ENCODE measurements at places on chromosomes 4 and X.

- DNase-seq, result peak; percentile 73
Observed at GRCh38 chrX:103254921-103255493, at the start of gene TCEAL8. TSS of gene TCEAL8 (minus strand) at chrX:103255155. CDS start at chrX:103253979, 1,176 bp downstream.

GRCh38 chrX:136210243-136210642 lies 41.0 kb downstream of the MAP7D3 start:
- no peak for DNase-seq

GRCh38 chrX:80511969-80512760 lies 91.9 kb downstream of the TENT5D start:
- no peak for DNase-seq

- DNase-seq, result no peak
Observed at GRCh38 chrX:109922190-109922589, 80.7 kb upstream of the TMEM164 start.

DNA sequence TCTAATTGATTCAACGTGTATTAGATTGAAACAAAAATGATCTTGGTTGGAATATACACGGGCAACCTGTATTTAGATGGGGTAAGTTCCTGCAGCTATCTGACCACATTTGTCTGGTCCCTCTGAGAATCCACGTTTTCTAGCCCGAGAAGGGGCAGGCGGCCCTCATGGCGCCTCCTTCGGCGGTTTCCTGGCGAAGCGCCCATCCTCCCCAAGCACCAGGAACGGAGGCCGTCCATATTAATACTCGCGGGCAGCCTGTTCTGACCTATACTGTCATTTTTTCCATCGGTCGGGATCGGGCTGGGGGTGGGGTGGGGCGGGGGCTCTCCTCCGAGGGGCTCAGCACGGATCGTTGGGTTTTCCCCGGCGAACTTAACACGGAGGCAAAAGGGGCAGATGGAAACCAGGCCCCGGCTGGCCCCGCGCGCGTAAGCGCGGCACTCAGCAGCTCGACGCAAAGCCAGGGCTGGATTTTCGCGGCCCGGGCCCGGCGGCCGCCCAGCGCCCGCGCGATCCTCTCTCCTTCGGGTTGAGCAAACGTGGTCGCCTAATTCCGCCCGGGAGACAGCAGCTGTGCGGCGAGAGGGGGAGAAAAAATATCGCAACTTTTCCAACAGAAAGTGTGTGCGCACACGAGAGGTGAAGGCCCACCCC lies 77.2 kb upstream of the BCOR start:
- peak; percentile 83 for DNase-seq

DNA sequence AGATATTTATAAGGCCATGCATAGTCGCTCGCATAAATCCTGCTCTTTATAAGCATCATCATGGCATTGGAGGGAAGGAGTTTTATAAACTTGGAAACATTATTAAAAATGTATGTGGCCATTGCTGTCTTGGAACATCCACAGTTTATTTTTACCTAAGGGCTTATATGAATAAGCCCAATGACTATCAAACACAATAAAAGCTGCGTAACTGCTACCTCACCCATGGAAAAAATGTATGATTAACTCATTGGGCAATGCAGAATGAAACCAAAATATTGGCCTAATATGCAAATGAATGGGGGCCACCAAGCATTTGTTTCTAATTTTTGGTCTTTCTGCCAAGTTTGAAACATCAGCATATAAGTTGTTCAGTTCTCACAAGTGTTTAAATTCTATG lies 19.1 kb downstream of the GEMIN8 start:
- no peak for DNase-seq

DNA sequence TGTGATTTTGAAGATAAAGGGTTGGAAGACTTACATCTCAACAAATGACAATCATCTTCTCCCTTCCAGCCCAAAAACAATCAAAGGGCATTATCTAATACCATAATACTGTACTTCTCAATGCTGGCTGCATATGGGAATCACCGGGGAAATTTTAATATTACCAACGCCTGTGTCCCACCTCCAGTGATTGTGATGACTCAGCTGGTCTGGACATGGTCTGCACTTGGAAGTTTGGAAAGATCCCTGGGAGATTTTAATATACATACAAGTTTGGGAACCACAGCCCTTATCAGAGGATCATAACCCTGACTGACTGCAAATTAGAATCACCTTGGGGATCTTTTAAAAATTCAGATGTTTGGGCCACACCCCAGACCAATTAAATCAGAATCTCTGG lies 29.9 kb downstream of the ARL13A start:
- DNase-seq, result no peak

GRCh38 chr4:55386073-55386472 lies 9.7 kb upstream of the TMEM165 start:
- DNase-seq, result no peak

DNA sequence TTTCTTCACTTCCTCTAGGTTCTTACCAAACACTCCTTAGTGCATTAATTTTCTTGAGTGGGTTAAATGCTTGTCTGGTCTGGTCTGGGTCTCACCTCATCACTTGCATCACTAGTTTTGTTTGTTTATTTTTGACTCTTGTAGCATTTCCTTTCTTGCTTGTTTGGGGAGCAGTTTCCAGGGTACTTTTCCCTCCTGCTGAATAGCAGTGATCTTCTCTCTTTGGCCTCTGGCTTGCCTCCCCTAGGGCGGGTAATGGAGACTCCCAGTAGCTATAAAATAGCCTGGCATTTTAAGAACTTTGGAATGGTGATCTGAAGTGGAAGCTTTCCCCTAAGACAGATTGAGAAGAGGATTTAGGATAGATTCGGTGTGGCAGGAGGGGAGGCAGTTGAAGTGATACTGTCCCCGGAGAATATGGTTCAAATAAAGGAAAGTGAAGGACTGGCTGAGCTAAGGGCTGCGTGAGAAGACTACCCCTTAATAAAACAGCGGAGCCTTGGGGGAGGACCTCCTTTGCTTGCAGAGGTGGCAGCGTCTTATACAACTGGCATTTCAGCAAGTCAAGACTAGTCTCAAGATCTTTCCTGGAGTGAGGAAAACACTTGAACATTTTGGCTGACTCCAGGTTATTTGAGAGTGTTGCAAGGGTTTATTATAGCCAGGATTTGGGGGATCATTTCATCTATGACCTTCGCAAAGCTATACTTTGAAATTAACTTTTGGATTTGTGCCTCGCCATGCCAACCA lies 190.6 kb downstream of the FRAS1 start:
- DNase-seq, result no peak

DNA sequence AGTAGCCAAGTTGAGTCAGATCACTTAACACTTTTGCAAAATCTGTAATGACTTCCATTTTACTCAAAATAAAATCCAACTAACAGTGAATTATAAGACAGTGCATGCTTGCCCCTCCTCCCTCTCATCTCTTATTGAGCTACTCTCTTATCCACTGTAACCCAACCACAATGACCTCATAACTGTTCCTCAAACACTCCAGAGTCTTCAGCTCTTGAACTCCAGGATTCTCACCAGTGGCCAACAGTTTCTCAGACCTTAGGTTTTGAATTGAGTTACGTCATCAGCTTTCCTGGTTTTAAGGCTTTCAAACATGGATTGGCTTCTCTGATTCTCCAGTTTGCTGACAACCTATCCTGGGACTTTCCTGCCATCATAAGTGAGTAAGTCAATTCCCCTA lies 938.3 kb downstream of the RAB28 start:
- no peak for DNase-seq

DNA sequence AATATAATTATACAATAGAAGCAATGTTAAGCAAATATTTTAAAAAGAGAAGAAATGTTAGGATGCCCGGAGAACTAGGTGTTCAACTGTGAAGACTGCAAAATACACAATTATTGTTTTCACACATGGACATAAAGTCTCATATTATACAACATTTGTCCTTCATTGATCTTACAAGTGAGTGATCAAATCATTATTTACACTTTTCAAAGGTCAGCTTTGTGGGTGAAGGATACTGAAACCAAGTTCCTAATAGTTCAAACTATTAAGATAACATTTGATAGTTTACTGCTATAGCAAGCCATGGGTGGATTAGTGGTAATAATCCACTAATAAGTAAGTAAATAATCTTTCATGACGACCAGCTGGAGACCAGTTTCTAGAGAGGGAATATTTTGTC lies 23.3 kb downstream of the CTSO start:
- DNase-seq, result no peak

GRCh38 chr4:170804930-170805329 lies 715.2 kb upstream of the AADAT start:
- no peak for DNase-seq

DNA sequence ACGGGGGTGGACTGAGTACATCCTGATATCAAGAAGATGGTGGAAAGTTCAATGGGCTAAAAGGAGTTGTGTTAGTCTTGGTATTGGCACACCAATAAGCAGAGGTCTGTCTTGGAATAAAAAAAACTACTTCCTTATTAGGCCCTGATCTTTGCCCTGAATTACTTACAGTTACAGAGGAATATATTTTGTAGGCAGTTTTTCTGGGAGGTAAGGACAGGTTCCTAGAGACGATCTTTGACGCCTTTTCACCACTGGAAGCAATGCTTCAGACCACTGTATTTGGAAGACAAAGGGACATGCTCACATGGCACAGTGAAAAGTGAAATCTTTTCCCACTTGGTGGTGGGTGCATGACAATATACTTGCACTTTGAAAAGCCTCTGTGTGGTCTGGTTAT lies 618 bp upstream of the XK start:
- no peak for DNase-seq

GRCh38 chr4:118904418-118904817 lies 15.8 kb downstream of the SYNPO2 start:
- DNase-seq, result no peak

DNA sequence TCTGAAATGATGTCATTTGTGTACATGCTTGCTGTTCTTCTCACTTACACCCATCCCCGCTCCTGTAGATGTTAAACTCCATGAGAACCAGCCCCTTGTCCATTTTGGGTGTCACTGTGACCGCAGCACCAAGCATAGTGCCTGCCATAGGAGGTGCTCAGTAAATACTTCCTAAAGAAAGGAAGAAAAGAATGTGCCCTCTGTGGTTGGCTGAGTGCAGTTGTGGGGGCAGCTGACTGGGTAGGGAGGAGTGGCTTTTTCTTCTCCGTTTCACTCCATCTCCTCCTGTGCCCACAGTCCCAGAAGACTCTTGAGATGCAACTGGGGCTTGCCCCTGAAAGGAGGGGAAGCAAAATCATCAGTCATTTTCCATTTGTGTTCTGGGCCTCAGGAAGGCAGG lies 25.5 kb downstream of the PHEX start:
- DNase-seq, result no peak

GRCh38 chr4:74932832-74933561 lies at the start of gene PARM1:
TSS of gene PARM1 (plus strand) at chr4:74933116. CDS start at chr4:74933328, 212 bp downstream.
- peak; percentile 61 for DNase-seq

GRCh38 chrX:24982306-24982965 lies 33.3 kb downstream of the ARX start:
- DNase-seq, result no peak

- no peak for DNase-seq
Observed at GRCh38 chr4:89765966-89766365, 71.0 kb downstream of the SNCA start.

DNA sequence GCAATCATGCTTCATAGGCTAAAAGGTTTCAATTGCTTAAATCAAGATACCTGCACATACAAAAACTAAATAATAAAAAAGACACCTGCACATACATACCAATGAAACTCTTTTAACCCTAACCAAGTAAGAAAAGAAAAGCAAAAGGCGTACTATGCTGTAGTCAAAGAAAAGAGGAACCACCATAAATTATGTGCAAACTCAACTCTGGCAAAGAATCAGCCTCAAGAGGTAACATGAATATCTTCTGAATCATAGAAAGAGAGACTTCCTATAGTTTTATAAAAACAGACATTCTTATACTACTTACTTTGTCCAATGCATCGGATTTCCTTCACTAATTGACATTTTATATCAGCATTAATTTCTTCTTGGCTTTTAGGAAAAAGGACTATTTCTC lies 29.3 kb downstream of the MMGT1 start:
- no peak for DNase-seq

DNA sequence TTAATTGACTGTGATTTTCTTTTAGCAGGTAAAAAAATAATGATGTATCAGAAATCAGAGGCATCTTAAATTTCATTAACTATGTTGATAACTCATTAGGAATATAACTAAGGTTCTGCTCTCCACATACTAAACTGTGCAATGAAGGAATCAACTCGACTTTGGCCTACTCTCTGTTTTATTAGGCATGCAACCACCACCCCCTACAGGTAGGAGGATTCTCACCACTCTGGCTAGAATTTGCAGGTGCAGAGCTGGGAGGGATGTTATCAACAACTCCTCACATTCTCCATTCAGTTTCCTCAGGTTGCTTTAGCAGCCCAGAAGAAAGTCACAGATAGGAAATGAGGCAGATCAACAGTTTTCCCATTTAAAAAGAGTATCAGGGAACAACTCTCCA lies 160.1 kb downstream of the COX18 start:
- no peak for DNase-seq

DNA sequence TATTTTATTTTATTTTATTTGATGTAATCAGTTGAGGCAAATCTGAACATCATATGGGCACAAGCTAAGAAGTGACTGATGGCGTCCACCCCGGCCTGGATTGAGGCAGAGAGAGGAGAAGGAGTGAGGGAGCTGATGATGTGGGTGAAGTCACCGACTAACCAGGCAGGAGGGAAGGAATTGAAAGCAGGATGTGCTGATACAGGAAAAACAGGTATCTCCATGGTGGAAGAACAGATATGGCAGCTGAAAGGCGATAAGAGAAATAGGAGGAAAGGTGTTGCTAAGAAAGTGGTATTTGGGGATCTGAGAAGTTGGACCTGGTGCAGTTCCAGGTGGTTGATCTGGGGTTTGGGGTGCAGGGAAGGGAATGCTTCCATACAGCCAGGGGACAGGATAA lies 37.6 kb upstream of the GYPB start:
- no peak for DNase-seq

DNA sequence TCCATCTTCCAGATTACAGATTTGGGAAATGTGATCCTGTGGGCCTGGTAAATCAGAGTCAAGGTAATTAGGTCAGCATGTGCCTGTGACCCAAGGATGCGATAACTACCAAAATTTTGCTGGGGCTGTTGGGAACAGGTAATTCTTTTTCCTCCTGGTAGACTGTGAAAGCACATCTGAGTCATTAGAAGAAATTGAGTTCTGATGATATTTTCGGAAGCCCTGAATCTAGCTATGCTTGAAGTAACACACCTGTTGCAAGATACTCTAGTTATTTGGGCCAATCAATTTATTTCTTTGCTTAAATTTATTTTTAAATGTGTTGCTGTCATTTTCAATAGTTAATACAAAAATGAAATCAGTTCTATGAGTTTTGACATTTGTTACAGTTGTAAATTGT lies 903.6 kb downstream of the RPA4 start:
- DNase-seq, result no peak

GRCh38 chrX:51697397-51697796 lies 12.9 kb upstream of the CENPVL1 start:
- DNase-seq, result peak; percentile 40

- no peak for DNase-seq
Observed at GRCh38 chr4:122617597-122618593, 3.0 kb downstream of the IL21 start.

- DNase-seq, result no peak
Observed at GRCh38 chr4:30868111-30868895, 148.1 kb downstream of the PCDH7 start.

- DNase-seq, result no peak
Observed at GRCh38 chr4:68272380-68272779, 26.9 kb upstream of the TMPRSS11B start.
